ENCODE measurements at places on chromosomes 6 and 20.

GRCh38 chr6:101393251-101393828, at the start of gene GRIK2:
Gene GRIK2 (plus strand): TSS chr6:101393708.
- peak; percentile 65 for DNase-seq

DNA sequence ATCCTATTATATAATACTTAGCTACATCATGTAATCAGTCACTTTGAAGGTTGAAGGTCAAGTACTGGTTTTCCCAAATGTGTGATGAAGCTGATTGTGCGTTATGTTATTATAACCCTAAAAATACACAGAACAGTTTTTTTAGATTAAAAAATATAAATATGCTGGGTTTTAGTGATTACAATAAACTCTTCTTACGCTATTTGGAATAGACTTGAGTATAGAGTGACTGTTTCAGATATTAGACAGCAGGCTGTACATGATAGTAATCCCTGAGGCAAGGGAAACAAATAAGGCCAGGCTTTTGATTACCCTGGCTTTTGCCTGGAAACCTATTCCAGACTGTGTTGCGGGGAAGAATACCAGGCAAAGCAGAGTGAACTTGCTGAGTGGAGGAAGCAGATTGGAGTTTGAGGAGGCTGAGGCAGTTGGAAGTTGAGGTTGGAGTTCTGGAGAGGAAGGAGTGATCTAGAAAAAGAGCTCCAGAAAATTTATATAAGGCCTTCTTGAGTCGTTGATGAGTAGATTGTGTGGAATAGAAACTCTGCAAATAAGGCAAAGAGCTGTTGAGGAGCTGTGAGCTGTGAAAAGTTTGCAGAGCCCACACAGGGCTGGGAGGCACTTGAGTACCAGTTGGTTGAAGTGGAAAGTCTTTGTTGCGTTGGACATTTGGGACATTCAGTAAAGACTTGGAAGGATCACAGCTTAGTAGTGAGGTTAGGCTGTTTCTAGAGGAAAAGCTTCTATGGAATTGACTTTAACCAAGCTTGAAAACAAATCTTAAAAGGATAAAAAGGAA, 26.4 kb downstream of the MAP3K4 start:
- DNase-seq = no peak

DNA sequence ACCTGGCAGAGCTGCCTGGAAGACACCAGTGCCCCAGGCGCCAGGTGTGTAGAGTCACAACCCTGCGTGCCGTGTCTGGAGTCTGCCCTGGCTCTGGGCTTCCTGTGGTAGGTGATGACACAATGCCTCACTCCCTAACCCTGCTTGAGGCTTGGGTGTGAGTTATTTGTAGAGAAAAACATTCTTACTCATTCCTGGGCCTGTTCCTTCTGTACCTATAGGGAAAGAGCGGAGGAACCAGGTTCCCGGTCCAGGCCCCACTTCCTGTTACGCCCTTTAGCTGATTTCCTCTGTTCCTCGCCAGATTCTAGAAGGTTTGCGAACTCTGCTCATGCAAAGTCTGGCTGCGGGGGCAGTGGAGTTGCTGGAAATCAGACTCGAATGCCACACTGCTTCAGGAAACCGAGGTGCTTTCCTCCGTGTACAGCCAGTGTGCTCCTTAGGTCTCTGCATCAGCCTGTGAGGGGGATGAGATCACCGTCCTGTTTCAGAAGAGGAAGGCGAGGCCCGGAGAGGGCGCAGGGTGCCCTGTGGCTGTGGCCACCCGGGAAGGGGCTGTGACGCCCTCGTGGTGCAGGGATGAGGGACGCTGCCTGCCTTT, 67.1 kb upstream of the DUSP22 start:
- no peak for DNase-seq

GRCh38 chr20:36549628-36549941, 8.3 kb downstream of the MYL9 start:
- DNase-seq = no peak

- DNase-seq = no peak
Observed at GRCh38 chr20:40949346-40949745, 79.3 kb upstream of the TOP1 start.

DNA sequence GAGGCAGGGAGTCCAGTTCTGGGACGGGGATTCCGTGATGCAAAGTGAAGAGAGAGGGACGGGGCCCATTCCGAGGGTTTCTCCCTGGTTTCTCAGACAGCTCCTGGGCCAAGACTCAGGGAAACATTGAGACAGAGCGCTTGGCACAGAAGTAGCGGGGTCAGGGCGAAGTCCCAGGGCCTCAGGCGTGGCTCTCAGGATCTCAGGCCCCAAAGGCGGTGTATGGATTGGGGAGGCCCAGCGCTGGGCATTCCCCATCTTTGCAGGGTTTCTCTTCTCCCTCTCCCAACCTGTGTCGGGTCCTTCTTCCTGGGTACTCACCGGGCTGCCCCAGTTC, 35.9 kb upstream of the HLA-G start:
- no peak for DNase-seq

- DNase-seq = no peak
Observed at GRCh38 chr6:88236612-88237360, 70.6 kb upstream of the CNR1 start.

- DNase-seq = no peak
Observed at GRCh38 chr6:105561486-105561885, 158.6 kb upstream of the PREP start.

DNA sequence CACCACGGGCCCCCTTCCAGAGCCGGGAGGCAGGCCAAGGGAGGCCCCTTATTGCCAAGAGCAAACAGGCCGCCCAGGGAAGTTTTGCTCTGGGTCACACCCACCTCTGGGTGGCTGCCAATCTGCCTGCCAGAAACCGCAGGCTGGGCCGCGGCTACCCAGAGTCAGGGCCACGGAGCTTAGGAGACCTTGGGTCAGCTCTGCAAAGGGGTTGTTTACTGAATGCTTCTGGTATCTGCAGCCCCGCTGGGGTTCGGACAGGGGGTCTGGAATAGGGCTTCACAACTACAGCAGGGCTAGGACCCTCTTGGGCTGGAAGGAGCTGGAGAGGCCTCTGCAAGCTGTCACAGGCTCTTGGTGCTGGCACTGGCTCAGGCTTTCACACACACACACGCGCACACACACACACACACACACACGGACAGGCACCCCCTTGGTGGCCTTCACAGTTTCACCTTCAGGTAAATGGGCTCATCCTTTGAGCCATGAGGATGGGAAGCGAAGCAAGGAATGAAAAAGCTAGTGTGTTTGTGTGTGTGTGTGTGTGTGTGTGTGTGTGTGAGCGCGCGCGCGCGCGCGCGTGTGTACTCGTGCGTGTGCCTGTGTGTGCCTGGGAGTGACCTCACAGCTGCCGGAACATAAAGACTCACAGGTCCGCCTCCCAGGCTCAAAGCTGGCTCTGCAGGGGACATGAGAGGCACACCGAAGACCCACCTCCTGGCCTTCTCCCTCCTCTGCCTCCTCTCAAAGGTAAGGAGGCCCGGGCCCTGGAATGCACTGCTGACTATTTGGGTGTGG, at the start of gene CCN5:
CCN5 (plus strand) TSS at position 669 of the 798 bp plus-strand sequence; CDS start at position 691, 22 bp downstream.
- peak; percentile 45 for DNase-seq

GRCh38 chr6:113960795-113961194, 10.2 kb downstream of the HDAC2 start:
- DNase-seq = no peak

DNA sequence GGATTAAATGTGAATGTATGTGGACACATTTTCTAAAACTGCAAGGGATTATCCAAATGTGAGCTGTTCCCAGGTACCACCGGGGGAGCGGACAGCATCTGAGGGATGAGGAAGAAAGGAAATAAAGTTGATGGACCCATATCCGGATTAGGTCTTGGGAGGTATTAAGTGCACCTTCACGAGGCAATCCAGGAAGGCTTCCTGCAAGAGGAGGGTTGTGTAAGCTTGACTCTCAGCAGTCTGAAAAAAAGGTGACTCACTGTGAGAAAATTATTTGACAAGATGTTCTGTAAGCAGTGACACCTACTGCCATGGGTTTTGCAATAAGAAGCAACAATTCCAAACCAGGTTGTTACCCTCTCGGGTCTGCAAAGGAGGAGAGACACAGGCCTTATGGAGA, 55.0 kb upstream of the LRFN2 start:
- no peak for DNase-seq

DNA sequence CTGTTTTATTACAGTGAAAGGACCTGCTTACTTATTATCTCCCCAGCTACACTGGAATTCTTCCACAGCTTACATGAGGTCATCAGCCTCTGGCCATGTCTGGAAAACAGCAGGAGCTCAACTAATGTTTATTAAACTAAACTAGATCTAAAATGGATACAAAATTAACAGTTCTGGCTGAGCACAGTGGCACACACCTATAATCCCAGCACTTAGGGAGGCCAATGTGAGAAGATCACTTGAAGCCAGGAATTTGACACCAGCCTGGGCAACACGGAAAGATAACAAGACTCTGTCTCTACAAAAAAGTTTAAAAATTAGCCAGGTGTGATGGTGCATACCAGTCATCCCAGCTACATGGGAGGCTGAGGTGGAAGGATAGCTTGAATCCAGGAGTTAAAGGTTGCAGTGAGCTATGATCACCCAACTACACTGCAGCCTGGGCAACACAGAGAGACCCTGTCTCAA, 220.8 kb upstream of the MARCKS start:
- no peak for DNase-seq

DNA sequence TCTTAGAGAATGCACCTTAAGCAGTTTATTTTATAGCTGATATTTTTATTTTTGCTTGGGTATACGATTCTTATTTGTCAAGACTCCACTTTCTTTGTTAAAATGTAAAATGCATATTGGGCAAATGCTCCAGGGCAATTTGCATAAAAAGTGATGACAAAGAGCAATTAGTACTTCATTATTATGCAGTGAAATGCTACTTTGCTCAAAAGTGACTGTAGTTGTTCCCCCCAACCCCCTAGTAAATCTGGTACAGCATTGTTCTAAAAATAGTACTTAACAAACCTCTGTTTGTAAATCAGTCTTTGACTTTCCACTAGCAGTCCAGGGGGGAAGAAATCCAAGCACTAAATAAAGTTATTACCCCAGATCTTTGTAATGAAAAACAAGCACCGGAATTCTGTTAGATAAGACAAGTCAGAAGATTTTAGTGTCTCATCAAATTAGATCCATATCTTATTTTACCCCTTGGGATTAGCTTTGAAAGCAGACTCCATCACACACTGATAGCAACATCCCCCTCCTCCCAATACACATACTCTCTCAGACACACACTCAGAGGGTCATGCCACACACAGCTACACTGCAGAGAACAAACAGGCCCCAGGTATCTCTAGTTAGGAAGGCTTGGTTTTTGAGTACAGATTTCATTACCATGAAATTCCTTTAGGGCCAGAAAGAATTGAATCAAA, 32.9 kb upstream of the BACH2 start:
- no peak for DNase-seq

GRCh38 chr20:17878912-17879602, 89.5 kb downstream of the SNX5 start:
- no peak for DNase-seq

GRCh38 chr20:60512443-60512842, 554.2 kb downstream of the CDH26 start:
- DNase-seq = no peak

- DNase-seq = no peak
Observed at GRCh38 chr6:10081075-10081474, 333.8 kb downstream of the TFAP2A start.

DNA sequence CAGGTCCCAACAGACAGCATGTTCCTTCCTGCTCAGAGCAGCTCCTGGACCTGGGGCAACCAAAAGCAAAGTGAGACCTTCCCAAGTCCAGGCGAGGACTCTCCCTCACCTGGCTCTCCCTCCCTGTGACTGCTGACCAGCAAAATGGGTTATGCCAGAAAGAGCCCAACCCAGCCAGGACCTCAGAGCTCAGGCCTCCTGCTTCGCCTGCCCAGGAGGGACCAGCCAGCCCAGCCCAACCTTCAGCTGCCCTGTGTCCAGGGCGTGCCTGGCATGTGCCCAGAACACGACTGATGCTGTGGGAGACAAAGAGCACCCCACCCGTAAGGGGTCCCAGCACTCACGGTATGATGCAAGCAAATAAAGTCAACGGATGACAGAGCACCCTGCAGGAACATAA, 74.0 kb upstream of the CST7 start:
- no peak for DNase-seq

- DNase-seq = no peak
Observed at GRCh38 chr6:137011406-137011805, 33.4 kb downstream of the IL20RA start.

DNA sequence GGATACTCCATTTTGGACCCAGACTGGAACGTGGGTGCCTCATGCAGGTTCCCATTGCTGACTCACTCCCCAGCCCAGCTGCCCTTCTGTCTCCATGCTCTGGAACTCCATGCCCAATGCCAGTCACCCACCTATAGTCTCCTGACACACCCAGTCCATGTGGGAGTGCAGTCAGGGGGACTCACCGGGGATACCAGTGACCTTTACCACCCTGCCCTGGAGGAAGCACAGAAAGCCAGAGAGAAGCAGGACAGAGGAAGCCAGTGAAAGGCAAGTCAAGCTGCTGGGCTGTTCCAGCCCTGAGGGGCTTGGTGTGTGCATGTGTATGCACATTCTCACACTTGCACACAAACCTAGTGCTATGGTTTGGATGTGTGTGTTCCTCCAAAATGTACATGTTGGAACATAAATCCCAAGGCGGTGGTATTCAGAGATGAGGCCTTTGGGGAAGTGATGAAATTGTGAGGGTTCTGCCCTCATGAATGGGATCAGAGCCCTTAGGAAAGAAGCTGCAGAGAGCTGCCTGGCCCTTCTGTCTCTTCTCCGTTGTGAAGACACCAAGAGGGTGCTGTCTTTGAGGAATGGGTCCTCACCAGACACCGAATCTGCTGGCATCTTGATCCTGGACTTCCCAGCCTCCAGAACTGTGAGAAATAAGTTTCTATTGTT, 121.4 kb upstream of the MAFB start:
- no peak for DNase-seq

DNA sequence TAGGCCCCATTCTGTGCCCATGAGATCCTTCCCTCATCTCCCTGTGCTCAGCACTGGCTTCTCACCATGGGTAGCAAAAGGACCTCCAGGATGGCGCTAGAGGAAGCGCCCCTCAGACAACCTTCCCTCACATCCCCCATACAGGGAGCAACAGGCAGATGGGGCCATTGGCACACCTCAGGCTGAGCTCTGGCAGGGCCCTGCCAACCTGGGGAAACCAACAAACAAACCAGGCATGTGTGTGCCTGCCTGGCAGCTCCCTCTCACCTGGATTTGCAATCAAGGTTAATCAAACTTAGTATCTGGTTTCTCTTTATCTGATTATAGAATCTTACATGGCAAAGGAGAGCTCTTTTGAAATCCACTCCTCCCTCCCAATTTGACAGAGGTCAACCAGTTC, 134.9 kb downstream of the SLC23A2 start:
- no peak for DNase-seq

- no peak for DNase-seq
Observed at GRCh38 chr6:5116243-5116991, 31.3 kb downstream of the PPP1R3G start.

- DNase-seq = no peak
Observed at GRCh38 chr6:158923805-158924498, 76.0 kb downstream of the RSPH3 start.

DNA sequence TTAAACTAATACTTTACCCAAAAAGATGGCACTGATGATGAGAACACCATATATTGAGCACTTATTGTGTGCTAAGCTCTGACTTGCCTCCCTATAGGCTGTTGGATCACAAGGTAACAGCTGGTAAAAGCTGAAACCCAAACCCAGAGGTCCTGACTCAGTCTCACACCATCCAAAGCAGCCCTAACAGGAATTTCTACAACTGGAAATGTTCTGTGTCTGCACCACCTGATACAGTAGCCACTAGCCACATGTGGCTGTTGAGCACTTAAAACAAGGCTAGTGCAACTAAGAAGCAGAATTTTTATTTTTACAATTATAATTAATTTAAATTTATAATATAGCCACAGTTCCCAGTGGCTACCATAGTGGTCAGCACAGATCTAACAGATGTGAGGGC, 15.6 kb upstream of the MATN4 start:
- no peak for DNase-seq

- peak; percentile 62 for DNase-seq
Observed at GRCh38 chr6:55578537-55579363, at the start of gene HMGCLL1. Gene HMGCLL1 (minus strand): TSS chr6:55579192. CDS start chr6:55579055, 137 bp downstream.
